ENCODE measurements at places on chromosomes 1 and 21.
A peak's percentile ranks its signal among the peaks of the same experiment; 100 is the strongest.

DNA sequence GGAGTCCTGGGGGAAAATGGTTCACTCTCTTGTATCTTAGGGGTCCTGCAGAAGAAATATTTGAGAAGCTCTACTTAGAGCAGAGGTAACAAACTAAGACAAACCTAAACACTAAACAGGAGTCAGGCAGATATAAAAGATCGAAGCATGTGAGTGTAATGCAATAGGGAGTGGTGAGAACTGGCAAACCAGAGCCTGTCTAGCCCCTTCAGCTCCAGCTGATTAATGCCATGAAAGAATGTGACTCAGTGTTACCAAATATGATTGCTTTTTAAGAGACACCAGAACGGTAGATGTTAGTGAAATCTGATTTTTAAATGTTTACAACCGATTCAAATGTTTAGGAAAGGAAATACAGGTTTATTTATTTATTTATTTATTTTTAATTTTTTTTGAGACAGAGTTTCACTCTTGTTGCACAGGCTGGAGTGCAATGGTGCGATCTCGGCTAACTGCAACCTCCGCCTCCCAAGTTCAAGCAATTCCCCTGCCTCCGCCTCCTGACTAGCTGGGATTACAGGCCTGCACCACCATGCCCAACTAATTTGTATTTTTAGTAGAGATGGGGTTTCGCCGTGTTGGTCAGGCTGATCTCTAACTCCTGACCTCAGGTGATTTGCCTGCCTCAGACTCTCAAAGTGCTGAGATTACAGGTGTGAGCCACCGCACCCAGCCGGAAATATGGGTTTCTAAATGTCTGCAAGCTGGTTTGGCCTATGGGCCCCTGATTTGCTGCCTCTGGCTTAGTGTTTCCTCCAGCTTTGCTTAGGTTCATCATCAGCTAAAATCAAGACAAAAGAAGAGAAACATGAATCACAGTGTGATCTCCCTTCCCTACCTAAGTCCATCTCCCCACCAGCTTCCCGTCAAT is 12.2 kb downstream of the TXNIP start:
- no peak for DNase-seq

- no peak for DNase-seq
These were observed 68.9 kb downstream of the UCK2 start for GRCh38 chr1:165896277-165896676.

- DNase-seq: no peak
These were observed 1208.7 kb downstream of the BRINP3 start for GRCh38 chr1:189269011-189269410.

DNA sequence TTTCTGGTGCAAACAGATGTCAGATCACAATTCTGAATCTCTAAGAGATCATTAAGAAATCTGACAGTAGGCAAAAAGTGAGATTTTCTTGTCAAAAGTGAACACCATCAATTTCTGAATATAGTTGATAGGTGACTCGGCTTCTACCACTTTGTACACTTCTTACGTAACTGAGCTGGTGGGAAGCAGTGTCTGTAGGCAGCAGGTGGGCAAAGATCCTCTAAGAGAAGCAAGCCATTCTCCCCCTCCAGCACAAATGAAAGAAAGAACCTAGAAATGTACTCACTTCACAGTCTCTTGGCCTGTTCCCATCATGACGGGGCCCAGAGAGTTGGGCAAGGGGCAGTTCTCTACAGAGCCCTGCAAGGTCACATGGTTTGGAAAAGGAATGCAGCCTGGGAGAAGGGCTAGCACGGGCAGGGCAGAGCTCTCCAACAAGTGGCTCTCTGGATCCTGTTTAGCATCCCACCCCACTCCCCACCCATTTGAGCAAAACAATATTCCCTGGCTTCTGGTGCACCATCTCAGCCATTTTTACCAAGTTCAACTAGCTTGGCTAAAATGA is 412.6 kb downstream of the LTN1 start:
- DNase-seq: no peak

DNA sequence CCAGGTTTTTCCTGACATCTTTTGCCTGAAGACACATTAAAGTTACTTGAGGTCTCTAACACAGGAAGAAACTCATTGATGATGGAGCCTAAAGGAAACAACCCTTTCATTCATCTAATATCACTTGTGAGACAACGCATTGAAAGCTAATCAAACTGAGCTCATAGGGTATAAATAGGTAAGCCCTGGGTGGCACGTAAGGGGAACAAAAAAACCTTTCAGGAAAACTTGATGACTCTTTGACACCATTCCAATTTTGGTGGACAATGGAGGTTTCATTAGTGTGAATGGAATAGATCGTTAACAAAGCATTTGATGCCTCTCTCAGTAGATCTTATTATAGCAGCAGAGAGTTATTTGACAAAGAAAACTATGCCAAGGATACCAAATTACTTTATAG is 80.7 kb upstream of the DUSP10 start:
- no peak for DNase-seq

DNA sequence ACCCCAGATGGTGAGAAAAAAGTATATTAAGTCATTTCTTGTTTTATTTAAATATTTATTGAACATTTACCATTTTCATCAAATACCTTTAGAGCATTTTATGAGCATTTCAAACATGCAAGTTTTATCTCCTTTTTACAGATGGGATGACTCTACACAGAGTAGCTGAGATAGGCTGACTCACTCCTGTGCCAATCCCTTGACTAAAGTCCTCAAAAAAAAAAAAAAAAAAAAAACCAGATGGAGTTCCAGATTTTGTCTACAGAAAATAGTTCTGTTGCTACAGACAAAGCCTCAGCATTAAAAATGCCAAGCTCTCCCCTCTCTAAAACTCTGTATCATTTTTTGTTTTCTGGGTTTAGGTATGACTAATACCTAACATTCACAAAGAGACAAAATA is 303.0 kb upstream of the PLD5 start:
- DNase-seq: no peak

GRCh38 chr1:173295995-173296394 is 88.9 kb upstream of the TNFSF4 start:
- peak; percentile 25 for DNase-seq

GRCh38 chr1:81069856-81070255 is 730.9 kb upstream of the ADGRL2 start:
- no peak for DNase-seq

GRCh38 chr1:87929906-87930305 is 601.2 kb downstream of the LMO4 start:
- no peak for DNase-seq

- no peak for DNase-seq
These were observed 4.2 kb downstream of the PLA2G2F start for GRCh38 chr1:20143318-20143717.

DNA sequence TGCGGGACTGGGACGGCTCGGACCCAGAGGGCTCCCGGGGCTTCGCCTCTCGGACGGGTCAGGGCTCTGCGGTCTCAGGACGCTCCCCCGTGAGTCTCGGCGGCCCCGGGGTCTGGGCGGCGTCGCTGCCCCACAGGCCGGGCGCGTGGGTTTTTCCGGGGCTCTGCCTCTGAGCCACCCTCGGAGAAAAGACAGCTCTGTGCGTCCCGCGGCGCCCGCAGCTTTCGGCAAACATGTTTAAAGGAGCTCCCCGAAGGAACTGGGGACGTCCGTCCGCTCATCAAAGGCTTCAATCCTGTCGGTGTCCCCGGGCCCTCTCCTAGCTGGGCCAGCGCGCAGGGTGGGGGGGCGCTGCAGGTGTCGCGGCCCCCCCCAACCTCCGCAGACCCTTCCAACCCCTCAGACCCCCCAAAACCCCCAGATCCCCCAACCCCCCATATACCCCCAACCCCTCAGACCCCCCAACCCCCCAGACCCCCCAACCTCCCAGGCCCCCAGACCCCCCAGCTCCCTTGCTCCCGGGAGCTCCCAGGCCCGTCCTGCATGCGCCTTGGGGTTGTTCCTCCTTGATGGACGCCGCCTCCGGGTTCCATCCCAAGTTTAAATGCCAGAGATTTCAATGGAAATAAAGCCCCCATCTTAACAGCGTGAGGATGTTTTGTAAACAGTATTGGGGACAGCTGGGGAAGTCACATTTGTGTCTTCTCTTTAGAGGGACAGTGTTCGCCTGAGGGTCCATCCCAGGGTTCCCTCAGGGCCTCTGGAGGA is 996 bp upstream of the C1orf159 start:
- DNase-seq: no peak

GRCh38 chr1:117591252-117591651 is 14.6 kb upstream of the TENT5C start:
- DNase-seq: no peak

DNA sequence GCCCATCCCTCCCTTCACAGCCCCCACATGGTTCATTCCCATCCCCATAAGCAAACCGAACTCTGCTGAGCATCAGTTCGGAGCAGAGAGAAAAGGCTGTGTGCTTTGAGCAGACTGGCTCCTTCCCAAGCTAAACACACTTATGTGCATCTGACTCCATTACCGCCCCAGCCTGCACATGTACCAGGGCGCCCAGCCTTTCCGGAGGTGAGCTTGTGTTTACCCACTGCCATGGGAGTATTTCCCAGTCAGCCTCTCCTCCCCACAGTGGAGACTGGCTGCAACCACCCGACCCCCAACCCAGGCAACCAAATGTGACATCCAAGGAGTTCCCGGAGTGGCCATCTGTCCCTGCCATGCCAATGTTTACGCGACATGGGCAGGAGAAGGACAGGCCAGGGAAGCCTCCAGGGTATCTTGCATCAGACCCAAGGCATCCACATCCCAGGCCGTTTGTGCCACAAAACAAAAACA is 9.4 kb downstream of the TIAM1 start:
- no peak for DNase-seq

DNA sequence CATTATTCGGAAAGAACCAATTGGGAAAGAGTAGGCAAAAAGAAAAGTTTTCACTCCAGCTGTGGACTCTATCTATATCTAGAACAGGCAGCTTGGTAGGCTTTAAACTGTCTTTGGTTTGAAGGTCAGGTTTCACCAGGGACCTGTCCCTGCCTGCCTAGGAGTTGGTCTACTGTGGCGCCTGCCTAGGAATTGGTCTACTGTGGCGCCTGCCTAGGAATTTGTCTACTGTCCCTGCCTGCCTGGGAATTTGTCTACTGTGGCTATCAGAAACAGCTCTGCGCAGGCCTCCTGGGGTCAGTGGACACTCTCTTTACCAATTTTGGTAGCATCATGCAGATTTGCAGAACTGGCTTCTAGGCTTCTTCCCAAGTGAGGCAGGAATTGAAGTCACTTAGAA is 13.8 kb downstream of the USP25 start:
- no peak for DNase-seq

- DNase-seq: no peak
These were observed 1.8 kb upstream of the GJA4 start for GRCh38 chr1:34790985-34791384.

DNA sequence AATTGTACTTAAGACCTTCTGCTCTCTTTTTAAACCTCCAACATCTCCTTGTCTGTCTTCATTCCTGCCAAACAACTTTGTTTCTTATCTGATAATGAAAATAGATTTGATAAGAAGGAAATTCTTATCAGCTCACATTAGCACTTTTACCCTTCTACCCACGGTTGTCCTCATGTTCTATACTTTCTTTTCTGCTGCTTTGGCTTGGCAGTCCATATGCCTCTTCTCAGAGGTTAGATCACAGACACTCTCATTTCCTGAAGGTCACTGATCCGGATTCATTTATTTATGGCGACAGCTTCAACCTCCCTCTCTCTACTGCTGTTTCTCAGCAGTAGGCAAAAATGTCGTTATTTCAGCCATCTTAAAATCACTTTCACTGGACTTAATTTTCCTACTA is 2015.8 kb downstream of the NCAM2 start:
- DNase-seq: no peak

DNA sequence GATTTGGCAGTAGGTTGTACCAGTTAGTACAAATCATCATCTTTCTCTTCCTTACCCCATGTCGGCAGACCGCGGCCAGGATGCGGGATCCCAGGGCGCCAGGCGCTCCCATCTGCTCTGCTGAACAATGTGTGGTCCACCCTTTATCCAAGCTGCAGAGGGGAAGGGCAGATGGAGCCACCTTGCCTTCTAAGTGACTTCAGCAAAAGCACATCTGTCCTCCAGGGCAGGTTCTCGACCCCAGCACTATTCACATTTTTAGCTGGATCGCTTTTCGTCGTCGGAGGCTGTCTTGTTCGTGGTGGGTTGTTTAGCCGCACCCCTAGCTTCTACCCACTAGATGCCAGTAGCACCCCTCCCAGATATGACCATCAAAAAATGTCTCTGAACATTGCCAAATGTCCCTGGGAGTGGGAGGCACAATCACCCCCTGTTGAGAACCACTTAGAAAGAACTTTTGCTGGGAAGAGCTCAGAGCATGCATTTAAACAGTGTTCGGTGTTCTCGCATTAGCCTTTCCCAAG is 58.1 kb upstream of the SIM2 start:
- DNase-seq: no peak

DNA sequence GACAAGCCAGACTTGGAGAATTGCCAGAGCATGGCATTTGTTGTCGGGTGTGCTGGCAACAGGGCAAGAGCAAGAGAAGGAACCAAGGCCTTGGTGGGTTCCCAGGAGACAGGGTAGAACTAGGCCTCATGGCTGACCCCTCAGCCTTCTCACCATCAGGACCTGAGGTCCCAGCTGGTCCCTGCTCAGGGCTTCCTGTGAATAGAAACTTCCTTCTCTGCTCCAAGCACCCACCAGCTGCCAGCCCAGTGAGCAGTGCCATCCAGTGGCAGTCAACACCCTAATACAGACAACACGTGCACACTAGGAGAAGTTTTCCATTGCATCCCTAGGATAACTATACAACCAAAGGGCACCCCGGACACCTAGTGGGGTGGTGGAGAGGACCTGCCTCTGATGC is 22.8 kb downstream of the S100A6 start:
- peak; percentile 5 for DNase-seq

- DNase-seq: no peak
These were observed 16.3 kb upstream of the TMEM54 start for GRCh38 chr1:32917521-32917920.

DNA sequence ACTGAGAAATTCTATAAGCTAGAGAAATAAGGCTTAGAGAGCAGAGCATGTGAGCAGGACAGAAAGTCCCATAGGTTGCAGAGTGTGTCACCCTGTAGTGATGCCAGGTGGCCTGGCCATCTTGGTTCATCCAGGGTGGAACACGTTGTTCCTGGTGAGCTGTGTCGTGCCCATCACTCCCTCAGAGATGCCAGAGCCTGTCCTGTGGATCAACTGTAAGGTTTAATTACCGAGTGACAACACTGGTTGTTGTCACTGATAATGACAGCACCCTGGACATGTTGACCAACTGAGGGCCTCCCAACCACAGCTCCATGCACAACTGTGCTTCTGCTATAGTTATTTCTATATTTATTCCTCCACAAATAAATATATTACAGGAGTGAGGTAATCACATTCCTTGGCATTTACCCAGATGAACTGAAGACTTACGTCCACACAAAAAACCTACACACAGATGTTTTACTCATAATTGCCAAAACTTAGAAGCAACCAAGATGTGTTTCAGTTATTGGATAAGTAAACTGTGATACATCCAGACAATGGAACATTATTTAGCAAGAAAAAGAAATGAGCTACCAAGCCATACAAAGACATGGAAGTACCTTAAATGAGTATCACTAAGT is 6.2 kb downstream of the C1orf198 start:
- DNase-seq: no peak

DNA sequence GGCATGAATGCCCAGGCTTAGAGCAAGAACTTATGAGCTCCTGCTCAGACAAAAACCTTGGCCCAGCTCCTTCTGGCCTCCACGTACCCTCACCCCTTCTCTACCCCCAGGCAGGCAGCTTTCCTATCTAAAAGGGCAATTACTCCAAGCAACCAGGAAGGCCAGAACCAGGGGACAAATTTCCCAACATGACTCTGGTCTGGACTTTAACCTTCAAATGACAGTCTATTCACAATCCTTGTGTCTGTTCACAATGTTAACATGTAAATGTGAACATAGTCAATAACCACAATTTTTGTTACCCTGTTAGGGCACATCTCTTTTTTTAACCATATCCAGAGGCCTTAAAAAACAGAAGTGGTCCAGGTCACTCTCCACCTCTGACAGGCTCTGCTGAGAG is 64.4 kb upstream of the LAPTM5 start:
- no peak for DNase-seq
